Hematopoietic multipotent progenitor cell (in vitro differentiated cells): ENCODE measurements at places on chromosomes 5 and 9. TPM values are rescaled to one million over a fixed set of nuclear protein-coding genes. Genes with fewer than 3 reads are reported as not detected.

The MAMDC4 gene
- 1.1 TPM for total RNA-seq

The KCNV2 gene
- total RNA-seq = under 0.01 TPM

DNA sequence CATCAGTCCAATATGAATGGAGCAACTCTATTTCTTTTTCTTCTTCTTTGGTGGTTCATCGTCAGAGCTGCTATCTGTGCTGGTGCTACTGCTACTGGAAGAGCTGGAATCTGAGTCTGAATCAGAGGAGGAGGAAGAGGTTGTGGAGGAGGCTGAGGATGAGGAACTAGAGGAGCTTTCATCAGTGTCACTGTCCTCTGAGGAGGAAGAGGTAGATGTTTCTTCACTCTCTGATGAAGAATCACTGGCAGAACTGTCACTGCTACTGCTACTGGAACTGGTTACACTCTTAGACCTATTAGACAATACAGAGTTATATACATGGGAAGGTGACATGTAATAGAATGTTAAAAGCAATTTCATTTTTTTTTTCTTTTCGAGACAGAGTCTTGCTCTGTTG is 27.8 kb downstream of the ZCCHC10 start:
- DNase-seq = no peak

GRCh38 chr9:72458153-72458552 is 63.3 kb upstream of the TMC1 start:
- DNase-seq = no peak

The CCDC180 gene
- 4.0 TPM for total RNA-seq

DNA sequence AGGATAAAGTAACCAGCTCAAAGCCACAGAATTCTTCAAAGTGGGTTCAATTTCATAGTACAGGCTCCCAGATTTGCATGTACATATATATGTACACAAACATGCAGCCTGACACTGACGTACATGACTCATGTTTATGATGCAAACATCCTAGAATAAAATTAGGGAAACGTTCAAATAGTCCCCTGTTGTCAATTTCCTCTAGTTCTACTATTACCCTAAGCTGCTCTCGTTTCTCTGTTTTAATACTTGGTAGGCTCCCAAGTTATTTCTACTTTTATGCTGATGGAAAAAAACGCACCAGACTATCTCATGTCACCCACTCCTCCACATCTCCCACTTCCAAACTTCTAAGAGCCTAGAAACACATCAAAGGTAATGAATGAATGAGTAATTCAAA is 229.7 kb downstream of the EPB41L4A start:
- no peak for DNase-seq

The SGCD gene
- total RNA-seq = under 0.01 TPM
